GM23248 (cell line): ENCODE measurements at places on chromosomes 16 and 17. TPM values are rescaled to one million over a fixed set of nuclear protein-coding genes. Genes with fewer than 3 reads are reported as not detected.
A peak's percentile ranks its signal among the peaks of the same experiment; 100 is the strongest.

ZDHHC1 gene
- 9.6 and 10.9 TPM in 2 replicates for total RNA-seq

SECTM1 gene
- total RNA-seq, result 1.4 and 3.0 TPM in 2 replicates

DCTN5 gene
- total RNA-seq, result 38.2 and 41.9 TPM in 2 replicates

- DNase-seq, result peak; percentile 58
These were observed 1.3 kb downstream of the AKAP1 start for GRCh38 chr17:57086069-57086930.

DNA sequence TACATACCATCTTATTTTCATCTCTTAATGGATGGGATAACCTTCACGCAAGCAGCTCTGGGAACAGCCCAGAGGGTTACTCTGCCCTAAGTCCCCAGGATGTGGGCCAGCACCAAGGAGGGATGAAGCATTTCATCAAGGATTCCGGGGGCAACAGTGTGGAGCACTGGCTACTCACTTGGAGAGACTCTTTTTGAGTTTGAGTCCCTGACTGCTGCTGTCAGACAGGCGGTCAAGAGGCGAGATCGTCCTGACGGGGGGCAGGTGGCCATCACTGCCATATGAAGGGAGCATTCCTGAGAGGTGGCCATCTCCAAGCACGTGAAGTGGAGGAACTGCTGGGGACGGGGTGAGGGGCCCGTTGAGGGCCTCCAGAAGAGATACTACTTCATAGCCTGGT, 18.1 kb upstream of the FOXJ1 start:
- no peak for DNase-seq

DNA sequence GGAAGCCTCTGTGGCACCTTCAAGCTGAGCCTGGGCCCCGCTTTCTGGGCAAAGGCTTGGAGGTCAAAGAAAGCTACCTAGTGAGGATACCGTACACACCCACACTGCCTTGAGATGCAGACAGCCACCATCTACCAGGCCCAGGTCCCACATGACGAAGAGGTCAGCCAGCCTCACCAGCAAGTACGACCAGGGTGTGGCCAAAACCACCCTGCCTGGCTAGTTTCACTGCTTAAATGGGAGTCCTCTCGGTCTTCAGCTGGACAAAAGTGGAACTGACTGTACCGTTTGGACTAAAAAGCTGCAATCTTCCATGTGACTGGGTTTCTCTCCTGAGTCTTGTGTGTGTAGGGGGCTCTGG, 21.6 kb downstream of the VASN start:
- DNase-seq, result peak; percentile 82

GRCh38 chr16:14447783-14448182, 182.3 kb downstream of the PARN start:
- DNase-seq, result no peak

- DNase-seq, result no peak
These were observed 16.0 kb downstream of the GUCY2D start for GRCh38 chr17:8018436-8018835.

DNA sequence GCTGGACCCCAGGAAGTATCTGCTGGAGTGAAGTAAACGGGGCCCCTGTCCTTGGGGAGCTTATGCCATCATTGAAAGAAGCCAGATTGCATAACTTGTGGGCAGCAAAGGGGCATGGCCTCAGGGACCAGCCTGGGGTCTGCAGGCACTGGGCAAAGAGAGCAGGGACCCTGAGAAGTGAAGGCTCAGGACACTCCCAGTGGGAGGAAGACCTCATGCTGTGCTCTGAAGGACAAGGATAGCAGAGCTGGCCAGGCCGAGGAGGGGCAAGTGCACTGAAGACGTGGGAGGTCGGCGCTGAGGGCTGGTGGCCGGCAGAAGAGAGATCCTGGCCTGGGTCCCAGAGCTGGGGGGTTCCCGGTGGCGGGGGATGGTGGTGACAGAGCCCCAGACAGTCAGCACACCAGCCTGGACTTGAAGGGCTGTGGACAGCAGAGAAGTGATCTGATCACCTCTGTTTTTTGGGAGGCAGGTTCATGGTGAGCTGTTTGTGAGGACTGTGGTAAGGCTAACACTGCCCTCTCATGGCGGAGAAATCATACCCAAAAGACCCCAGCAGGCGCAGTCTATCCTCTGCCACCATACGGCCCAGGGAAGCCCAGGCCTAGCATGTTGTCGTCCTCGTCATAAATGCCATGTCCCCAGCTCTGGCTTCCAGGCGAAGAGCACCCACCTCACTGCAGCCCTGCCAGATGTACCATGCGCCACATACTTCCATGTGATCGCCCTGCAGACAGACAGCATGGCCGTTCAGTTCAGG, 7.1 kb upstream of the CNP start:
- DNase-seq, result peak; percentile 36

GRCh38 chr17:70636517-70637133, 467.3 kb downstream of the KCNJ2 start:
- peak; percentile 60 for DNase-seq

GRCh38 chr16:88686062-88686438, 257 bp downstream of the SNAI3 start:
- peak; percentile 37 for DNase-seq

DNA sequence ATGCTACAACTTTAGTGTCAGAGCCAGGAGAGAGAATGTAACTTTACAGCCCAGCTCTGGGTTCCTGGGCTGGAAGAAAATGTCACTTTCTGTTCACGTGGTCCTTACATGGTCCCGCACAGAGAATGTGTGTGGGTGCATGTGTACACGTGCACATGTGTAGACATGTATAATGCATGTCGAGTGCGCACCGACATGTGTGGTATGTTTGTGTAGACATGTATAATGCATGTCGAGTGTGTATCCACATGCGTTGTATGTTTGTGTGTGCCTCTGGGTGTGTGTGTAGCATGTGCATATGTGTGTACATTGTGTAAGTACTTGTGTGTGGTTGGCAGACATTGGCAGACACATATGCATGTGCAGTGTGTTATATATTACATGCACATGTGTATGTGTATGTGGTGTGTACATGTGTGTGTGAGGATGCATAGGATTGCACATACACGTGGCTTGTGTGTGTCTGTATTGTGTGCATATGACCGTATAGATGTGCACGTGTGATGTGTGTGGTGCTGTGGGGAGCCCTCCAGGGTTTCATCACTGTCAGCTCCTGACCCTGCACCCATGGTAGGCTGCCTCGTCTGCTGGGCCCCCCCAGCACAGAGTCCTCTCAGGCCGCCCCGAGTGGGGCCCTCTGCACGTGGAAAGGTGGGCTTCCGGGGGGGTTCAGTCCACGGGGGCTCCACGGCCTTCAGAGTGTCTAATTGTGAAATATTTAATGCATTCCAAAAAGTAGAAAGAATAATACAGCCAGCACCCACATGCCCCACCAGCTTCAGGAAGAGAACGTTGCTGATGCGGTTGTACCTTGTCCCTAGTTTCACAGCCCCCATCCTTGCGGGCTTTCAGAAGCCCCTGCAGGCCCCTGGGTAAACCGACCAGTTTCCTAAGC, 214.2 kb upstream of the GSE1 start:
- DNase-seq, result no peak

DNA sequence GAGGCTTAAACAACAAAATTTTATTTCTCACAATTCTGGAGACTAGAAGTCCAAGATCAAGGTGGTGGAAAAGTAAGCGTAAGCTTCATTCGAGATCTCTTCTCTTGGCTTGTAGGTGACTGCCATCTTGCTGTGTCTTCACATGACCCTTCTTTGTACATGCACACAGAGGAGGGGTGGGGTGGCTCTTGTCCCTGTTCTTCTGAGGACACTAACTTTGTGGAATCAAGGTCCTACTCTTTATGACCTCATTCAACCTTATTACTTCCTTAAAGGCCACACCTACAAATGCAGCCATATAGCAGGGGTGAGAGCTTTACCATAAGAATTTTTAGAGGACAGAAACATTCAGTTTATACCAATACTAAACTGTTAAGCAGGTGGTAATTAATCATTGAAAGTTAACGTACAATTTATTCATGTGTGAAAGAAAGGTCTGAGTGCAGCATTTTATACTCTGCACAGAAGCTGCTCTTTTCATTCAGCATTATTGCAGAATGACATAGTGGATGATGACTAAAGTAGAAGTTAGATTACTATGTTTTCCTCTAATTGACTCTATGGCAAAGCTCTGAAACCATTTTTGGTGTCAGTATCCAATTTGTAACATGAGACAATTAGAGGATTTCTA, 139.9 kb upstream of the HLF start:
- DNase-seq, result no peak

DNA sequence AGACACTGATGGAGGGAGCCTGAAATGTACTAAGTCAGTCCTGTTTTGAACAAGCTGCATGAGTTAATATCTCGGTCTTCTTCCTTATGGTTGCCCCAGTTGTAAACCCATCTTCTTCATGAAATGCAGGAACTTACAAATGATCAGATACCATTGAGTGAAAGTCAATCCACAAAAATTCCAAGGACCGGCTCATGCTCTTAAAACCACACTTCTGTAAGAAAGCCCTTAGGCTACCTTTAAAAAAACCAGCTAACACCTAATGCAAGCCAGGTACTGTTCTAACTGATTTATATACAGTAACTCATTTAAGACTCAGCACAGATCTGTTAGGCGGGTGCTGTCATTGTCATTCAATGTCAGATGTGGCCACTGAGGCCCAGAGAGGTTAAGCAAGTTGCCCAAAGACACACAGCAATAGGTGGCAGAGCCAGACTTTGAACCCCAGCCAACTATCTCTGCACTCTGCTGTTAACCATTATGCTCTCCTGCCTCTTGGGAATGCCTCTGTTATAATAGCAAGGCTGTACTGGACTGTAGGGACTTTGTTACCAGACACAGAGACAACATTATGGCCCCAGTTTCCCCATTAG, 93.4 kb downstream of the C16orf95 start:
- no peak for DNase-seq

DNA sequence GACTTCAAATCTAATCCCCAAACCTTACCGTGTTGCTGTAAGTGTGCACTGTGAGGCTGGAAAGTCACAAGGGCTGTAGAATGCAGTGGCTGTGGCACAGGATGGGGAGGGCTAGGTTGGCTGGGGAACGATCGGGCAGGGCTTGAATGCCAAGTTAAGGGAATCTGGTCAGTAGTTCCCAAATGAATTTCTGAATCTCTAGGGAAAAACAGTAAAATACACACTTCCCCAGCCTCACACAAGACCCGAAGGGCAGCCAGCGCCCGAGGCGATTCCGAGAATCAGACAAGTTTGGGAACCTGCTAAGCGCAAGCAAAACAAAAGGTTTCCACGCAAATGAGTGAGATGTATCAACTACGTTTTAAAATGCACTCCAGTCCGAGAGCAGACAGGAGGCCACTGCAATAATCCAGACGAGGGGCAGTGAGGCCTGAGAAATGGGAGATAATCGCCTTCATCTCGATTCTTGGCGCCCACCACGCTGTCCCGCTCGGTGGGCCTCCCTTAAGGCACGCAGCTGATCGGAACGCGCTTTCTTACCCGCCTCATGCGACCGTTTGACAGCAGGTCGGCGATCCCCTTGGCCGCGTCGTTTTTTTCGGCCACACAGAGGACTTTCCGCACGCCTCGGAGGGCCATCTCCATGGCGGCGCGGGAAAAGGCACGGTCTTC, 599 bp downstream of the TOP3A start:
- DNase-seq, result peak; percentile 49
